Calu3 (cell line): ENCODE measurements at places on chromosomes 5 and 9. TPM values are rescaled to one million over a fixed set of nuclear protein-coding genes. Genes with fewer than 3 reads are reported as not detected.
A peak's percentile ranks its signal among the peaks of the same experiment; 100 is the strongest.

- H3K27me3 ChIP-seq = no peaks in the 10 kb centered on the region
- no peak overlapping the region for H3K27ac ChIP-seq
- H3K36me3 ChIP-seq = no peaks in the 10 kb centered on the region
- H3K4me1 ChIP-seq = no peaks in the 10 kb centered on the region
- no peak overlapping the region for H3K4me3 ChIP-seq
Observed at GRCh38 chr9:129702589-129703520, 37.4 kb downstream of the PRRX2 start.

DNA sequence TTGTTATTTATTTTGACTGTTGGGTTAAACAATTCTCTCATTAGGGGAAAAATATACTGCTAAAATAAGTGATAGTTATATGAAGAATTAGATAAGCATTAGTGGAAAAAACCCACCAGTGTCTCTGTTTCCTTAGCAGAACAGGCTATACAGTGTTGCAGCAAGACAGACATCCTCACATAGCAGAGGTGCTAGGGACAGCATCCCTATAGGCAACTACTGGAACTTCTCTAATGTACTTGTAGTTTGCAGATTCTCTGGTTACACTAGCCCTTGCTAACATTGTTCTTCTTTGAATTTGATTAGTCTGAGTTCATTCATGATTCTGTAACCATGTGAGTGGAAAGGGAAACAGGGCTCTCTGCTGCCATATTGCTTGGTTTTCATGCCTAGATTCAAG, 661.8 kb upstream of the RGMB start:
- H3K27ac ChIP-seq = no peak overlapping the region
- no peak overlapping the region for H3K4me3 ChIP-seq
- no peak for DNase-seq
- H3K4me1 ChIP-seq = no peaks in the 10 kb centered on the region

GRCh38 chr9:125525921-125526631, 180.9 kb downstream of the MAPKAP1 start:
- no peak overlapping the region for H3K27ac ChIP-seq

- H3K27me3 ChIP-seq = no peaks in the 10 kb centered on the region
- no peaks in the 10 kb centered on the region for H3K4me1 ChIP-seq
- peak overlapping the region; percentile 90 for H3K4me3 ChIP-seq
- peaks cover 17% of the 10 kb centered on the region for H3K36me3 ChIP-seq
- H3K27ac ChIP-seq = no peak overlapping the region
Observed at GRCh38 chr9:84667571-84668195, 1.8 kb upstream of the NTRK2 start.

NOXA1 gene
- total RNA-seq = 12.0 and 12.3 TPM in 2 replicates

DNA sequence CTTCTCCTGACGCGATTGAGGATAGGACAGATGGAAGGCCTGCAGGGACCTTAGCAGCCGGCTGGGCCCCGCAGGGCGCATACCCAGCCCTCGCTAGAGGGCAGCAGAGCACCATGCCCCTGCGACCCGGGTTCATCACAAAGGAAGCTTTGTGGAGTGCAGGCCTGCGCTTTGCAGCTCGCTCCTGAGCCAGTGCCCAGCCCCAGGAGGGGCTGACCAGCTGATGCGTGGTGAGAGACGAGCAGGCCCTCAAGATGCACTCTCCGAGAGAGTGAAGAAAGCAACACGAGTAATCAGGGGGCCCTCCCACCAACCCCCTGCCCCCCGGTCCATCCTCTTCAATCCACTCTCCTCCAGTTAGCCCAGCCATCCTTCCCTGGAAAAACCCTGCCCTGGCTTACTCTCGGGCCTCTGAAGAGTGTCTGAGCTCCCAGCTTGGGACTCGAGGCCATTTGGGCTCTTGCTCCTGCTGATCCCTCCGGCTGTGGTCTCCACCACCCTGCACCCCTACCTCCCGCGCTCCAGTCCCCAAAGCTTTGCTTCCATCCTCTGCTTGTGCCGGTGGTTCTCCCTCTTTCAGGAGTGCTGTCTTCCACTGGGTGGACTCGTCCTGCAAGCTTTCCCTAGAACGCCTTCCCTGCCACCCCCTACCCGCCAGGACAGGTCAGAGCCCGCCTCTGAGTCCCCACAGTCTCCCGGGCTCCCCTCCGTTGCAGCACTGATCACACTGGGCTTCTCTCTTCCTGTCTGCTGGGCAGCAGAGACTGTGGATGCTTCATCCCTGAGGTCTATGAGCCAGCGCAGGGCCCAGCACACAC, 9.1 kb upstream of the KIF12 start:
- H3K4me3 ChIP-seq = no peak overlapping the region
- peak; percentile 86 for DNase-seq
- no peaks in the 10 kb centered on the region for H3K36me3 ChIP-seq
- H3K4me1 ChIP-seq = peaks cover 38% of the 10 kb centered on the region
- H3K27me3 ChIP-seq = peaks cover 19% of the 10 kb centered on the region

GRCh38 chr9:127915801-127916719, 781 bp downstream of the ST6GALNAC4 start:
- no peak overlapping the region for H3K27ac ChIP-seq
- peaks cover 9% of the 10 kb centered on the region for H3K36me3 ChIP-seq
- no peaks in the 10 kb centered on the region for H3K27me3 ChIP-seq
- peaks cover 13% of the 10 kb centered on the region for H3K4me1 ChIP-seq
- peak overlapping the region; percentile 65 for H3K4me3 ChIP-seq

DNA sequence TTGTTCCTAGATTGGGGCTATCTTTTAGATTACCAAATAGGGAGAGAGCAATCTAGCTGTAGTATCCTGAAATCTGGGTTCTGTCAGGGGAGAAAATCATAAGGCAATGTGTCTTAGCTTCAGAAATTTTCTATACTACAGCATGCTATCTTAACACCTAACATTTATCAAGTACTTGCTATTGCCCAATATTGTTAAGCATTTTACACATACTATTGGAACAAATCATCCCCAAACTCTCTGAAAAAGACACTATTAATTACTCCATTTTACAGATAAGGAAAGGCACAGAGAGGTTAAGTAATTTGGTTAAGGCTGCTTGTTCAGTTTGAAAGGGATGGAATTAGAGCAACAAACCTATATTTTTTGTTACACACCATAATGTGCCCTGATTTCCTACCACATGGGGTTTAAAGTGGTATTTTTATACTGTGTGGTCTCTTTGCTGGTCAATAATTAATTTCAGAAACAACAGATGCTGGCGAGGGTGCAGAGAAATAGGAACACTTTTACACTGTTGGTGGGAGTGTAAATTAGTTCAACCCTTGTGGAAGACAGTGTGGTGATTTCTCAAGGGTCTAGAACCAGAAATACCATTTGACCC, 57.2 kb upstream of the RIC1 start:
- no peaks in the 10 kb centered on the region for H3K4me1 ChIP-seq
- peaks cover 15% of the 10 kb centered on the region for H3K27me3 ChIP-seq
- DNase-seq = no peak
- H3K27ac ChIP-seq = no peak overlapping the region
- H3K36me3 ChIP-seq = no peaks in the 10 kb centered on the region

GRCh38 chr5:146441896-146442295, 5.2 kb upstream of the TCERG1 start:
- no peak overlapping the region for H3K4me3 ChIP-seq
- no peak overlapping the region for H3K27ac ChIP-seq
- H3K27me3 ChIP-seq = peaks cover 14% of the 10 kb centered on the region

DNA sequence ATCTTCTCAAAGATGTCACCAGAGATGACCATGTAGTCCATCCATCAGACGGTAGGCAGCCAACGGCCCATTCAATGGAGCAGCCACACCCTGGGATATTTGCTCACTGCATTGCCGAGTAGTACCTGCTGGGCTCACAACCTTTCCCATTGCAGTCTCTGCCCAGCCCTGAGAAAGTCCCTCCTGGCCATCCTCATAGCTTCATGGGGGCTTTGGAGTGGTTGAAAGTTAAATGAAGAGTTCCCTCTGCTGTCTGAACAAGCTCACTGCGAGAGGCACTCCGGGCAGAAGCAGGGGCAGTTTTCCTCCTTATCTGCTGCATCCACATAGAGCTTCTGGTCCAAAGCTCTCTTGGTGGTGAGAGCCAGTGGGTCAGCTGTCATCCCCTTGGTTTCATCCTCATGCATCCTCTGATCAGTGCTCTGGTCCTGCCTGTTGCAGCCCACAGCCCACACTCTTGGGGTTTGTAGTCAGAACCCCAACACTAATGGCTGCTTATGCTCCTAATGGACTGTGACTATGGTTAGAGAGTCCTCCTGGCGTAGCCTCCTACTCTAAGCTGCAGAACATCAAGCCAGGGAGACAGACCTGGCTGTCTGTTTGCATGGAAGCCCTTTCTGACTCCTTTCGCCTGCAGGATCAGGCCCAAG, 23.3 kb downstream of the TNFSF8 start:
- H3K27ac ChIP-seq = no peak overlapping the region
- H3K36me3 ChIP-seq = peaks cover 10% of the 10 kb centered on the region
- DNase-seq = peak; percentile 41

DNA sequence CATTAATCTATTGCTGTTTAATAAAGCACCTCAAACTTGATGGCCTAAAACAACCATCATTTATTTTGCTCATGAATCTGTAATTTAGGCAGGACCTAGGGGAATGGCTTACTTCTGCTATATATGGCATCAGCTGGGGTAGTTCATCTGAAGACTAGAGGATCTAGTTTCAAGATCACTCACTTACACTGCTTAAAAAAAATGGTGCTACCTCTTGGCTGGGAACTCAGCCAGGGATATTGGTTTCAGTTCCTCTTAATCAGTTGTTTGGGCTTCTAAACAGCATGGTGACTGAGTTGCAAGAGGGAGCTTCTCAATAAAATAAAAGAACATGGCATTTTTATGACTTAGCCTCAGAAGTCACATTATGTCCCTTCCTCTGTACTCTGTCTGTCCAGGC, 142.0 kb downstream of the FAM114A2 start:
- no peak overlapping the region for H3K4me3 ChIP-seq
- no peaks in the 10 kb centered on the region for H3K4me1 ChIP-seq
- H3K36me3 ChIP-seq = no peaks in the 10 kb centered on the region
- H3K27ac ChIP-seq = no peak overlapping the region
- peaks cover 40% of the 10 kb centered on the region for H3K27me3 ChIP-seq

OR1J2 gene
- not detected in 2 replicates for total RNA-seq

- no peak overlapping the region for H3K4me3 ChIP-seq
- H3K27ac ChIP-seq = no peak overlapping the region
- no peaks in the 10 kb centered on the region for H3K36me3 ChIP-seq
- no peak for DNase-seq
Observed at GRCh38 chr5:95718203-95718602, 12.9 kb upstream of the RHOBTB3 start.

- DNase-seq = no peak
- H3K4me3 ChIP-seq = no peak overlapping the region
- peaks cover 8% of the 10 kb centered on the region for H3K4me1 ChIP-seq
- peaks cover 74% of the 10 kb centered on the region for H3K27me3 ChIP-seq
- H3K36me3 ChIP-seq = no peaks in the 10 kb centered on the region
Observed at GRCh38 chr5:170611449-170612090, 107.8 kb downstream of the KCNIP1 start.

DNA sequence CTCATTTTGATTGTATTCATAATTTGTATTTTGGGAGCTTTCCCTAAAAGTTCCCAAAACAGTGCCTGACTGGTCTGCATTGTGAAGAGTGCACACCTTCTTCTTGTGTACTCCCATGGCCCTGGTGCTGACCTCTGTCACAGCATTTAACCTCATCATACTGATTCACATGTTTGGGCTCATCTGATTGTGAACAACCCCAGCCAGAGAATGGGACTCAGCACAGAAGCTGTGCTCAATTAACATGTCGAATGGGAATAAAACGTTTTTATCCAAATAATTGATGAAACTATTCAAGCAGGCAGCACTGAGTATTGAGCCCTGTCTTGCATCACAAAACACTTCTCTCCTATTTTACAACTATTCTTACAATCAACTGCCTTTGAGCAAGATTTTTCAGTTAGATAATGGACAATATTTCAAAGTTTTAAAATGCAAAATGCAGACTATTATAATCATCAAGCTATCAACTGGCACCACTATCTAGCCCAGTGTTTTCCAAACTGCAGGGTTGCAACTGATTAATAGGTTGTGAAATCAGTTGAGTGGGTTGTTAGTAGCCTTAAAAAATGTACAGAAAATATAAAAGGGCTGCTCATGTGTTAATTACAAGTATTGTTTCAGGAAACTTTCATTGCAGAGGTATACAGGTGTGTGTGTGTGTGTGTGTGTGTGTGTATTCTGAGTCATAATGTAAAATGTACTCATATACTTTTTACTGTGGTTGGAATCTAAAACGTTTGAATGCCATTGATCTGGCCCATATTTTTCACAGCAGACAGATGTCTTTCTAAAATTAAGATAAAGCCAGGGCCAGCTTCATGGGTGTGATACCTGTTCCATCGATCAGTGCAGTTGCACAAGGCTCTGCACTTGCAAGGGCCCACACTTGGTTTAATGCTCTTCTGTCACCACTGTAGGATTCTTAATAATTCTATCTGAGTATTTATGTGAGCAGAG, 190.5 kb downstream of the PIK3R1 start:
- no peaks in the 10 kb centered on the region for H3K36me3 ChIP-seq
- peak; percentile 24 for DNase-seq
- peak overlapping the region; percentile 8 for H3K27ac ChIP-seq
- H3K4me3 ChIP-seq = peak overlapping the region; percentile 33
- no peaks in the 10 kb centered on the region for H3K27me3 ChIP-seq

DNA sequence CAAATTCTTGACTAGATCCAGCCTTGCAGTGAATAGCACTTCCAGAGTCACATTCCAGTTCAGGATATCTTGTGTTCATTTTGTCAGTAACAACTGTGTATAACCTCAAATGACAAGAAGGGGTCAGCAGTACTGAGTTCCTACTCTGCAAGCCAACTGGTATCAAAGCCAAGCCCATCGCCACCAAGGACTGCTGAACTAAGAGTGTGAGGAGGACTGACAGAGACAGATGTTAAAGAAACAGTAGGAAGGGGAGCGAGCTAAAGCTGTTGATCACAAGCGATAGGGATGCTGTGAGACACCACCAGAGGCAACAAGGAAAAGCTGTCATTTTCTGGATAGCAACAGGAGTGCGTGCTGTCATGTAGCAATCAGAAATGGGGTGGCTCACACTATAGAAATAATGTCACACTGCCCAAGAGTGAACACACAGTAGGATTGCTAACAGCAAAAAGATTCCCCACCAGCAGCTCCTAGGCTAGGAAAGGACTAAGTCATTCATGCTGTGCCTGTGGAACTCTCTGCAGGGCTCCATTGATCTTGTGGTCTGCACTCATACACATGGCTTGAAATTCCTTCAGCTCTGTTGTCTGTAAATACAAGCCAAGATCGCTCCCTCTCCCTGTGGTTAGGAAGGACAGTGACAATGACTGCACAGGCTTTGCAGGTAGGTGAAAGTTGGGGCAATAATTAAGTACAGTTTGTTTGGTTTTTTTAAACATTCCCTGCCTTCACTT, 658.6 kb downstream of the NR2F1-AS1 start:
- peaks cover 49% of the 10 kb centered on the region for H3K4me1 ChIP-seq
- no peak for DNase-seq
- no peaks in the 10 kb centered on the region for H3K36me3 ChIP-seq
- no peak overlapping the region for H3K27ac ChIP-seq
- no peak overlapping the region for H3K4me3 ChIP-seq
- H3K27me3 ChIP-seq = no peaks in the 10 kb centered on the region

- H3K4me3 ChIP-seq = no peak overlapping the region
- peaks cover 32% of the 10 kb centered on the region for H3K27me3 ChIP-seq
- H3K4me1 ChIP-seq = peaks cover 10% of the 10 kb centered on the region
- DNase-seq = no peak
Observed at GRCh38 chr5:151244206-151244605, 8.8 kb upstream of the GM2A start.

PCDHB6 gene
- total RNA-seq = not detected in 2 replicates

- H3K4me3 ChIP-seq = no peak overlapping the region
- no peaks in the 10 kb centered on the region for H3K36me3 ChIP-seq
- H3K4me1 ChIP-seq = no peaks in the 10 kb centered on the region
- no peak for DNase-seq
Observed at GRCh38 chr9:87827341-87827740, 55.3 kb upstream of the SPATA31E1 start.

SPRY4 gene
- total RNA-seq = 23.6 and 29.4 TPM in 2 replicates

- H3K36me3 ChIP-seq = peaks cover 15% of the 10 kb centered on the region
- H3K27me3 ChIP-seq = no peaks in the 10 kb centered on the region
- DNase-seq = peak; percentile 90
- peaks cover 24% of the 10 kb centered on the region for H3K4me1 ChIP-seq
- peak within 1 kb of the TSS; percentile 75 for H3K4me3 ChIP-seq
Observed at GRCh38 chr5:149581192-149581861, at the start of gene ARHGEF37. Gene ARHGEF37 (plus strand): TSS chr5:149581498. CDS start chr5:149597770, 16,272 bp downstream.
